IMR-90 (cell line): ENCODE measurements at places on chromosomes 7 and 10. TPM values are rescaled to one million over a fixed set of nuclear protein-coding genes. Genes with fewer than 3 reads are reported as not detected.

GRCh38 chr10:4043897-4044665, 259.1 kb upstream of the KLF6 start:
- H3K27ac ChIP-seq, result no peak overlapping the region
- no peak overlapping the region for H3K4me3 ChIP-seq
- H3K27me3 ChIP-seq, result no peaks in the 10 kb centered on the region

The LRRC17 gene
- total RNA-seq, result 271 and 280 TPM in 2 replicates

- peaks cover 9% of the 10 kb centered on the region; the same call in 1 of the 2 replicates for H3K4me1 ChIP-seq
- H3K27ac ChIP-seq, result no peak overlapping the region
- H3K27me3 ChIP-seq, result no peaks in the 10 kb centered on the region
- peaks cover 36% of the 10 kb centered on the region for H3K36me3 ChIP-seq
- no peak overlapping the region for H3K4me3 ChIP-seq
Measured at GRCh38 chr7:74338366-74339108, 49.3 kb downstream of the CLIP2 start.

DNA sequence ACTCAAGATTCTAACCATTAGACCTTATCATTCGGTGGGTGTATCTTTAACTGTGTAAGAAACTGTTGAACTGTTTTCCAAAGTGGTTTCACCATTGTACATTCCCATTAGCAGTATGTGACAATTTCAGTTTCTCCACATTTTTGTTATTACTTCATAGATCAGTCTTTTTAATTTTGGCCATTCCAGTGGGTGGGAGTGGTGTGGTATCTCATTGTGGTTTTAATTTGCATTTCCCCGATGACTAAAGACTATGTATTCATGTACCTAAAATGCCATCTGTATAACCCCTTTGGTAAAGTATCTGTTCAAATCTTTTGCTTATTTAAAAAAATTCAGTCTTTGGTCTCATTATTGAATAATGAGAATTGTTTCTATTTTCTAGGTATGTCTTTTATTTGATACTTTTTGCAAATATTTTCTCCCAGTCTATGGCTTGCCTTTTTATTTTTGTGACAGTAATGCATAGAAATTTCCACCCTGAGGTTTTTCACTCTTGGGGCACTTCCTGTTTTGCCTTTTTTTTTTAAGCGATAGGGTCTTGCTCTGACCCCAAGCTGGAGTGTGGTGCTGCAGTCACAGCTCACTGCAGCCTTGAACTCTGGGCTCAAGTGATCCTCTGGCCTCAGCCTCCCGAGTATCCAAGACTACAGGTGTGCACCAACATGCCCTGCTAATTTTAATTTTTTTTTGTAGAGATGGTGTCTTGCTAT, 141.1 kb upstream of the ITGB1 start:
- H3K27me3 ChIP-seq, result no peaks in the 10 kb centered on the region
- H3K4me3 ChIP-seq, result no peak overlapping the region
- peaks cover 4% of the 10 kb centered on the region; the same call in 1 of the 2 replicates for H3K4me1 ChIP-seq
- no peaks in the 10 kb centered on the region for H3K36me3 ChIP-seq

GRCh38 chr10:21519941-21520436, 5.5 kb downstream of the SKIDA1 start:
- peaks cover 4% of the 10 kb centered on the region for H3K4me1 ChIP-seq
- H3K4me3 ChIP-seq, result peak overlapping the region; percentile 95
- DNase-seq, result peak; percentile 84
- no peaks in the 10 kb centered on the region for H3K27me3 ChIP-seq

The NDUFB8 gene
- total RNA-seq, result 98.3 and 99.1 TPM in 2 replicates

DNA sequence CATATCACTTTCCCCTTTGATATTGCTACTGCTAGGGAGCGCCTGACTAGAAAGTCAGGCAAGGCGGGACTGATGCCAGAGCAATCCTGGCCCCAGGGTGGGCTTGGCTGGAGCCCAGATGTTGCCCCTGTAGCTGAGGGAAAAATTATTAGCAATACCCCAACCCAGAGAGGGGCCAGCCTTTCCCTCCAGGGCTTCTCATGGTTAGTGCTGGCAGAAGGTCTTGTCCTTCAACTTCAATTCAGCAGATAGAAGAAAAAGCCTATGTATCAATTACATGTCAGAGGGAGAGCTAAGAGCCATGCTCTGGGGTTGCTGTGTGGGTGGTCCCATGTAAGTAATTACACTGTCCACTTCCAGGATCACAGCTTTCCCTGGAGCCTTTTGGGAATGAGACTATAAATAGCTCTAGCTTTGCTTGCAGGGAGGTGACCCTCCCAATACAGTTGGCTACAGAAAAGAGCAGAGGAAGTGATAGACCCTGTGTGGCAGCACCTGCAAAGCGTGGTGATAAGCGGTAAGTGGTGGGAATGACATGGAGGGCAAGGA, 579.1 kb downstream of the CCSER2 start:
- H3K4me3 ChIP-seq, result no peak overlapping the region
- no peak for DNase-seq
- H3K36me3 ChIP-seq, result no peaks in the 10 kb centered on the region
- H3K27ac ChIP-seq, result no peak overlapping the region

GRCh38 chr10:98361131-98362025, 53.6 kb downstream of the PYROXD2 start:
- DNase-seq, result peak; percentile 100
- peak overlapping the region; percentile 40; the same call in 1 of the 2 replicates for H3K27ac ChIP-seq
- H3K4me1 ChIP-seq, result peaks cover 10% of the 10 kb centered on the region
- H3K4me3 ChIP-seq, result peak overlapping the region; percentile 22; the same call in 1 of the 2 replicates

The SEC31B gene
- total RNA-seq, result 1.1 and 1.3 TPM in 2 replicates
